Fibroblast of skin of scalp (primary cell): ENCODE measurements at places on chromosomes 4 and X.

DNA sequence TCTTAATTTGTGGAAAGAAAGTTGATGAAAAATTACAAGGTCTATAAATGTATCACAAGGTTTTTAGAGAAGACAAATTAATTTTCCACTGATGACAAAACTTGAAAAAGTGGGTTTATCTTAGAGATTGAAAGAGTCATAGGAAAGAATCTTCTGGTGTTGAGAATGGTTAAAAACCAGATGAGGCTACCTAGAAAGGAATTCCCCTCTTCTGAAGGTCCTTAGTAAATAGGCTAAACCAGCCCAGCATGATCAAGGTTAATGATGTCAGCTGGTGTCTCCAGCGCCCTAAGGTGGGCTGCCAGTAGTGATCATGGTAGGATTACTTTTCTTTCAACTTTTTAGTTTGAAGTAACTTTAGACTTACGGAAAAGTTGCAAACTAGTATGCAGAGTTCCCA lies 71.8 kb upstream of the PGRMC2 start:
- DNase-seq = no peak

DNA sequence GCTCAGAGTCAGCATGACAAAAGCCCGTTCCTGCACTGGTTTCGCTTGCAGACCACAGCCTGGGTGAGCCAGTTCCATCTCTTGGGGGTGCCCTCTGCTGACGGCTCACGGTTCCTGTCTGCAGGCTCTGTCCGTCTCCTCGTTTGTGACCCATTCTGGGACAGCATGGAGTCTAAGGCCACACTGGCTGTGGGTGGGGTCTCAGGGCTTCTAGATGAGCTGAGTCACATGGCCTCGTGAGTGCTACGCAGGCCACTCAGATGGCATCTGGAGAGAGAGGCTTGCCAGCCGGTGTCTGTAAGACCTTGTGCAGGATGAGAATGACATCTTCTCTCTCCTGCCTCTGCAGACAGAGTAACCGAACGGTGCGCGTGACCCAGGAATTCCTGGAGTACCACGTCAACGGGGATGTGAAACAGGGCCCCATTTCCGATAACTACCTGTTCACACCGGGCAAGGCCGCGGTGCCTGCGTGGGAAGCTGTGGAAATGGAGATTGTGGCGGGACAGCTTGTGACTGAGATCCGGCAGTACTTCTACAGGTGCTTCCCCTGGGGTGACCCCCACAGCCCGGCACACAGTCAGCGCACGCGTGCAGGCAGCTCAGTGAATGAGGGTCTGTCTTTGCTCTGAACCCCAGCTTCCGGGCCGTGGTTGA lies 31.6 kb upstream of the MRFAP1 start:
- DNase-seq = no peak

DNA sequence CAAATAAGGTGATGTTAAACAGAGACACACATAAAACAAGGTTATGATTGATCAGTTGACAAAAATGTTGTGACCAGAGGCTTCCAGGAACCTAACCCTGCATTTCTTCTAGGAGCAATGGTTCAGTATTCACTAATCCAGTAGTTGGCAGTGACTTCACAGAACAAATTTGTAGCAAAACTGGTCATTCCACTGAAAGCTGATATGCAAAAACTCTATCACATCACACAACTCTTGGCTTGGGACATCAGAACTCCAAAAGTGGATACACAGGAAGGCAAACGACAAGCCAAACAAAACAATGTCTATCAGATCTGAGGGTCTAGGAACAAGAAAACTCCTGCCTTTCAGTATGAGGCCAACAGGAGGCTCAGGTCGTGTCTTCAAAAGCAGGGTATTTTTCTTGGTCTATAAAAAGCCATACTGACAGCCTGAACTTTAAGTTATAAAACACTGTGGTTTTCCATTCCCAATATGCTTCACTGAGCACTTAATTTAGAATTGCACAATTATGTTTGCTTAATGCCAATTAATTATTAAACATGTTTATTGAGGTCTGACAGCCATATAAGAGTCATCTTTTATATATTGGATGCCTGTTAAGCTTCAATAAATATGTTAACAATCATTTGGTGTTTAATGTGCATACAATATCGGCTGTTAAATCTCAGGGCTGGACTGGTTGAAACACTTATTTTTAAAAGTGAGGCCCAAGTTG lies 45.6 kb downstream of the SOD3 start:
- DNase-seq = no peak

GRCh38 chr4:148793221-148793620 lies 351.0 kb upstream of the NR3C2 start:
- DNase-seq = no peak

- peak; percentile 28 for DNase-seq
These were observed 111.8 kb upstream of the H2AZ1 start for GRCh38 chr4:100061835-100062234.

DNA sequence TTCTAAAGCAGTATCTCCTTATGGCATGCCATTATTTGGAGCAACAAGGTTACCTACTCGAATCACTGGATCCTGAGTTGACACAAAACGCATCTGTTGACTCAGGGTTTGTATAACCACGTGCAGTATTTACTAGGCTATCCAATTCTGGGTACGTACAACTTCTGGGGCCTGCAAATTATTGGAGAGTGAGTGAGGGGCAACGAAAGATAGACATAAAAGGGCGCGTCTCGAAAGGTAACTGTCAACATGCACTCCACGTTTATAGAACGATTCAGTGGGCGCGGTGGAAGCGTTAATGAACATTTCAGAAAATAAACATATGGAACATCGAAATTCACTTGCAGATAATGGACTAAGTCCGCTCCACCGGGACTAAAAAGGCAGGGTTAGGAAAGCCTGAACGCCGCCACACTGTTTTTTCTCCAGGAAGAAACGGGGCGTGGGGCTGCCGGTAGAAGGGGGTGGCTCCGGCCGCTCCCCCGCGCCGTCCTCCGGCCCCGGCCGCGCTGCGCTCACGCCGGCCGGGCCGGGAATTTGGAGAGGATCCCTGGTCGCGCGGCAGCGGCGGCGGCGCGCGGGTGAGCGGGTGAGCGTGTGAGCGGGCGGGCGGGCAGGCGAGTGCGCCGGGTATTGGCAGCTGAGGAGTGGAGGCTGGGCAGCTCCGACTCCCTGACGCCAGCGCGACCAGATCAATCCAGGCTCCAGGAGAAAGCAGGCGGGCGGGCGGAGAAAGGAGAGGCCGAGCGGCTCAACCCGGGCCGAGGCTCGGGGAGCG lies at the start of gene SMAD1:
SMAD1 (plus strand) TSS at position 690 of the 778 bp plus-strand sequence. CDS start 32,761 bp downstream, outside the sequence.
- peak; percentile 90 for DNase-seq

DNA sequence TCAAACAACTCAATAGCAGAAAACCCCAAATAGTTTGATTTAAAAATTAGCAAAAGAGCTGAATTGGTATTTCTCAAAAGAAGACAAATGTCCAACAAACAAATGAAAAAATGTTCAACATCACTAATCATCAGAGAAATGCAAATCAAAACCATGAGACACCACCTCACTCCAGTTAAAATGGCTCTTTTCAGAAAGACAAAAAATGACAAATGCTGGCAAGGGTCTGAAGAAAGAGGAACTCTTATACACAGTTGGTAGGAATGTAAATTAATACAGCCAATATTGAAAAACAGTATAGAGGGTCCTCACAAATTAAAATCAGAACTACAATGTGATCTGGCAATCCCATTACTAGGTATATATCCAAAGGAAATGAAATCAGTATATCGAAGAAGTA lies 70.4 kb downstream of the FBXL5 start:
- no peak for DNase-seq

DNA sequence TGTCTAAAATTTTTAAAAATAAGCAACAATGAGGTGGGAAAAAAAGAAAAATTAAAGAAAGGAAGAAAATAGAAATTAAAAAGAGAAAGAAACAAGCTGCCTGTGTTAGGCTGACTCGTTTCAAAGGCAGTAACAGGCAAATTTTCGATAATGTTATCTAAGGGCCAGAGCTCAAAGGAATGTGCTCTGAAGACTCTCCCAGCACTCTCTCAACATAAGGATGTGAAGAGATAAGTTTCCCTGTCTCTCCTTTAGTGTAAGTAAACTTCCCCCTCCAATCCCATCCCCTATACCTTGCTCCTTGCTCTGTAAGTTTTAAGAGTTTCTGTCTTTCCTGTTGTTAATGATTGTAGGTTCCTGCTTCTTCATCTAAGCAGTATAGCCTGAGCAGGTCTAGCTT lies 172.8 kb downstream of the TEX13C start:
- DNase-seq = no peak

DNA sequence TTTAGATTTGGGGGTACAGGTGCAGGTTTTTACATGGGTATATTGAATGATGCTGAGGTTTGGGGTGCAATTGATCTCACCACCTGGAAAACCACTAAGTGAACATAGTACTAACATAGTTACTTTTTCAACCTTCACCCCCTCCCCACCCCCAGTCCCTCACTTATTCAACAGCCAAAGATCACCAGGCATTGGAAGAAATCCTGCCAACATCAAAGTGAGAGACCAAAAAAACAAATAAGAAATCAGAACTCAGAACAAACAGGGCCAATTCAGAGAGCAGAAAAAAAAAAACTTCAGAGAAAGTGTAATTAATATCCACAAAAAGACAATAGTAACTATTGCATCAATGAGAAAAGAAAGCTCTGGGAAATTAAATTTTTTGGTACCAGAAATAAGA lies 20.5 kb upstream of the LAP3 start:
- no peak for DNase-seq

GRCh38 chr4:72111863-72112262 lies 80.1 kb downstream of the NPFFR2 start:
- DNase-seq = no peak

DNA sequence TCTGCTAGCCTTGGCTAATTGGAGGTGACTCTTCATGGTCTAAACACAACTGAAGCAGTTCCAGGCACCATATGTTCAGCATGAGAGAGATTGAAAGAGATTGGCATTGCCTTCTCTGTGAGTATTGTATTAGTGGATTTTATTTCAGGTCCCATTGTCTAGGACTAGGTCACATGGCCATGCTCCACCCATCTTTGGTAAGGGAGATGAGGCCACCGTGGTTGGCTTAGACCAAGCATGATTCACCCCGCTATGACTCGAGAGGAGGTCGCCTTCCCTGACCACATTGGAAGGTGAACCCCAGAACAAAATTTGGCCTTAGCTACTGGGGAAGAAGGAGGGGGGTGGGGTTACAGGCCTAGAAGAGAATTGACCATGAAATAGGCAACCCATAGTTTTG lies 109.9 kb upstream of the BCOR start:
- DNase-seq = peak; percentile 16

- peak; percentile 57 for DNase-seq
These were observed 11.8 kb upstream of the DCUN1D4 start for GRCh38 chr4:51831133-51831532.

DNA sequence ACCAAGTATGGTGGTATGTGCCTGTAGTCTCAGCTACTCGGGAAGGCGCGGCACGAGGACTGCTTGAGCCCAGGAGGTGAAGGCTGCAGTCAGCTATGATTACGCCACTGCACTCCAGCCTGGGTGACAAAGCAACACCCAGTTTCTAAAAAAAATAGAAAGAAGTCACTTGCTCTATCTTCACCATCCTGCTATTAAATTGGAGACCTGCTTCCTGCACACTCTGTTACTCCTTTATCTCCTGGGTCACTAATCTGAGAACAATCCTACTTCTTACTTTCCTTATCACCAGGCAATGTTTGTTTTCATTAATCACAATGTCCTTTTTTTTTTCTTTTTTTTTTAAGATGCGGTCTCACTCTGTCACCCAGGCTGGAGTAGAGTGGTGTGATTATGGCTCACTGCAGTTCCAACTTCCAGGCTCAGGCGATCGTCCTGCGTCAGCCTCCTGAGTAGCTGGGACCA lies 16.2 kb downstream of the PRKX start:
- DNase-seq = no peak

DNA sequence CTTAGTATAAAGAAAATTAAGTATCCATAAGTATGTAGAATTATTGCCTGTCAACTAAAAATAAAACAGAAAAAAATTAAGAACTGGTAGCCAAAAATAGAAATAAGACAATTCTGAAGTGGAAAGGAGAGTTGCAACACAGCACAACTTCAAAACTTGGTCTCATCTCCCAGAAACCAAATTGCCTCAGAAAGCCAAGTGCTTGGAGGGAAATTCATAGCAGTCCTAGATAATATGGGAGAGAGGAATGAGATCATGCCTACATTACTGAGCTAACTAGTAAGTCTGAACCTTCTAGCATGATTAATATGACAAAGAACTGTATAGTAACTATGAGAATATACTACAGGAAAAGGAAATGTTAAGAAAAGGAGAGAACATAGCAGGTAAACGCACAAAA lies 256.5 kb downstream of the LDB2 start:
- peak; percentile 49 for DNase-seq

DNA sequence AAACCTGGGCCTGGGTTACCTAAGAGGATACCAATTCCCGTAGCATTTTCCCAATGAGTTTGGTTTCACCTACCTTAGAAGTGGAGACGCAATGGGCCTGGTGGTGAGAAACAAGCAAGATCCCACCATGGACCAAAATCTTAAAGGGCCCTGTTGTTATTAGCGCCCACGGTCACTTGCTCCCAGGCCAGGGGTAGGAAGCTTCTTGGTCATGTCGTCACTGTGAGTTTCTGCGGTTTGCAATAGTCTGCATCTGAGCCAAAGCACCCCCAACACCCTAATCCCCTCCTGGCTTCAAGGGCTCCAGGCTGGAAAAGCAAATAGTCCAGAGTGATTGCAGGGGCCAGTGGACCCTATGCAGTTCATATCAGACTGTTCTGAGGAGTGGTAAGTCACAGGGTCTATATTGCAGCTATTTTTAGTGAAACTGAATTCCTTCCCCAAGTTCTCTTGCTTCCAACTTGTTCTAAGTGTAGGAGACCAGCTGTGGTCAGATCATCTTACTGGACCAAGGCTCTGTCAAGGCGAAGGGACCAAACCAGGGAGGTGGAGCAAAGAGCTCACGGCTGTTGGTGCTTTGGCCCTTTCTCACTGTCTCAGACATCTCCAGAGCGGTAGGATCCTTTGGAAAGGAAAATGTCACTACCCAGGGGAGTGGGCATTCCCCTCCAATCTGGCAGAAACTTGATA lies 307.9 kb upstream of the F9 start:
- no peak for DNase-seq

- DNase-seq = peak; percentile 49
These were observed 1.1 kb downstream of the SLIT2 start for GRCh38 chr4:20252656-20253282.

DNA sequence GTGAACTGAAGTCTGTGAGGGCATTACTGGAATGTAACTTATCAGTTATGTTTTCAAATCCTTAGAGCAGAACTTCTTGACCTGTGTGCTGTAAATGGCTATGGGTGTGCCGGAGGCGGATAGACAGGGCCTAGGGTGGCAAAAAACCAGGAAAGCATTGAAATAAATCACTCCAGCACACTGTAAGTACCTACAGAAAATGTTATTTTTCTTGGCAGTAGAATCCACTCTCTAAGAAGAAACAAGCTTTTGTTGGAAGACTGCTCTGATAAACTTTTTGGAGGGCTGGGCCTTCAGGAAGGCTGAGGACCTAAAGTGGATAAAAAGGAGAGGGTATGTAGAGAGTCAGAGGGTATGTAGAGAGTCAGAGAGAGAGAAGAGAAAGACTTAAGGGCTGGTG lies 14.9 kb downstream of the CPE start:
- DNase-seq = no peak
